ENCODE measurements at places on chromosomes 12 and 14. TPM values are rescaled to one million over a fixed set of nuclear protein-coding genes. Genes with fewer than 3 reads are reported as not detected.

DNA sequence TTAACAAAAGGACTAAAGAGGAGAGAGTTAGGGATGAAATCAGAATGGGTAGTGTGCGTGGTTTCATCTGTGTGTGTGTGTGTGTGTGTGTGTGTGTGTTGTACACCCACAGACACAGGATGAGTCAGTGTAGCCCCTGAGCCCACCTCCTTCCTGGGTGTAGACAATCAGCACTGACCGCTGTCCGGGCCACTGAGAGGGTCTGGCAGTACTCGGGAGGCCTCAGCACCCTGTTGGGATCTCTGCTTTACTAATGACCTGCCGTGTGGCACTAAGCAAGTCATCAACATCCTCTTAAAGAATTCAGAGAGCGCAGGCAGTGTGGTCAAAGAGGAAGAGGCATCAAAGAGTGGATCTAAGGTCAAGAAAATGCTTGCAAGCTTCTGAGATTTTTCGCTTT lies 112.6 kb downstream of the PRMT8 start:
- H3K4me1 ChIP-seq = peaks cover 9% of the 10 kb centered on the region
- peaks cover 29% of the 10 kb centered on the region for H3K27me3 ChIP-seq
- H3K36me3 ChIP-seq = no peaks in the 10 kb centered on the region
- no peak overlapping the region for H3K27ac ChIP-seq
- H3K4me3 ChIP-seq = no peak overlapping the region

Gene DPY19L2
- 7.9 TPM for total RNA-seq

DNA sequence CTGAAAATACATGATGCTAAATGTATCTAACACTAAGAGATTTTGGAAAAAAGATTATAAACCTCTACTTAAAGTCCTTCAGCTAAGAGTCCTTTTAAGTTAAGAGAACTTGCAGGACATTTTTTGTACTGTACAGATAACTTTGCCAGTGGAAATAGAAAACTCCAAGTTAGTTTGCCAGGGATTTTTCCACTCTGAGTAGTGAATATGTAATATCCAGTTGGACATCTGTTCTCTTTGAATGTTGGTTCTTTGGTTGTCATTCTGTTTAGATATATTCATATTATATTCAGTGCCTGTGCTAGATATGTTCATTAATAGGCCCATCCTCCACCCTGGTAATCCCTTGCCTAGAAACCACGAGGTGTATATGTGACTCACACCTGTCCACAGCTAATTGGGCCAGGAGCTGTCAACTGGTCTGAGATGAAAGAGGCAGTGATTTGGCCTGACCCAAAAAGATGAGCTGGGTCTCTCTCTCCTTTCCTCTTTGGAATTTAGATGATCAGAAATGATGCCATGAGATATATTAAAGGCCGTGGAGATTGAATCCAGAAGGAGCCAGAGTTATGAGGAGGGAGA lies 261.0 kb upstream of the LRIG3 start:
- H3K4me3 ChIP-seq = no peak overlapping the region
- no peaks in the 10 kb centered on the region for H3K4me1 ChIP-seq
- no peak overlapping the region for H3K27ac ChIP-seq
- H3K27me3 ChIP-seq = no peaks in the 10 kb centered on the region

Gene MYF5
- total RNA-seq = not detected

DNA sequence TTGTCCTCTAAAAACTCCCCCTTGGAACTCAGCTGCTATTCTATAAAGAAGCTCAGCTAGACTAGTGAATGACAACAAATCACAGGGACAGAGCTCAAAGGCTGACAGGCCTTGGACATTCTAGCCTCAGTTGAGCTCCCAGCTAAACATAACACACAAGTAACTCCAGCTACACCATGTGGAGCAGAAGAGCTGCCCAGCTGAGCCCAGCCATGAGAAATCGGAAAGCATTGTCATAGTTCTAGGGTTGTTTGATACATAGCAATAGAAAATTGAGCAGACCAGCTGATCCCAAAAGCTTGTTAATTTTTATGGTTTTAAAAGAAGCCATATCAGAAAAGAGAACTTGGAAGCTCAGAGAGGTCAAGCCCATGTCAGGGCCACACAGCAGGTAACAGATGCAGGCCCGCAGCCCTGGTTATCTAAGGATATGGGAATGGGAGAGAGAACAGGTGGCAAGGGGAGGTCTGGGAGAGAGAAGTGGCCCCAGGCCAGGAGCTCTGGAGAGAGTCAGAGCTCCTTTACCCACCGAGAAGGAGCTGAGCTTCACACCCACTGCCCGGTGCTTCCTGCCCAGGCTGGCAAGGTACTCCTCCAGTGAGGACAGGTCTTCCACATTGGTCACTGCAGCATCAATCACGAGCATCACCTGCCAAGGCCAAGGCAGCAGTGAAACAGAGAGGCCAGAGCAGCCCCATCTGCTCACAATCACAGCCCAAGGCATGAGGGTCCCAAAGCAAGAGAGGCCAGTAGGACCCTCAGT lies 2.9 kb downstream of the NGB start:
- DNase-seq = no peak
- no peak overlapping the region for H3K4me3 ChIP-seq
- peaks cover 74% of the 10 kb centered on the region for H3K27me3 ChIP-seq
- no peak overlapping the region for H3K27ac ChIP-seq

- H3K27me3 ChIP-seq = no peaks in the 10 kb centered on the region
- H3K4me3 ChIP-seq = no peak overlapping the region
- peaks cover 58% of the 10 kb centered on the region for H3K36me3 ChIP-seq
- no peak overlapping the region for H3K27ac ChIP-seq
Measured at GRCh38 chr12:6840330-6840729, 395 bp upstream of the GNB3 start.

Measured in esophagus muscularis mucosa (tissue), 4 donors.